ENCODE measurements at places on chromosomes 2 and 18.

DNA sequence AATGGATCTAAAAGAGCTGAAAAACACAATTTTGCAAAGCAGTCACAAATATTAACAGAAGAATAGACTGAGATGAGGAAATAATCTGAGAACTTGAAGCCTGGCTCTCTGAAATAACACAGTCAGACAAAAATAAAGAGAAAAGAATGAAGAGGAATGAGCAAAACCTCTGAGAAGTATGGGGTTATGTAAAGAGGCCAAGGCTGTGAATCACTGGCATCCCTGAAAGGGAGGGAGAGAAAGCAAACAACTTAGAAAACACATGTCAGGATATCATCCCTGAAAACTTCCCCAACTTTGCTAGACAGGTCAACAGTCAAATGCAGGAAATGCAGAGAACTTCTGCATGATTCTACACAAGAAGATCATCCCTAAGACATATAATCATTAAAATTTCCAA is 73.5 kb upstream of the LHCGR start:
- no peak for DNase-seq

DNA sequence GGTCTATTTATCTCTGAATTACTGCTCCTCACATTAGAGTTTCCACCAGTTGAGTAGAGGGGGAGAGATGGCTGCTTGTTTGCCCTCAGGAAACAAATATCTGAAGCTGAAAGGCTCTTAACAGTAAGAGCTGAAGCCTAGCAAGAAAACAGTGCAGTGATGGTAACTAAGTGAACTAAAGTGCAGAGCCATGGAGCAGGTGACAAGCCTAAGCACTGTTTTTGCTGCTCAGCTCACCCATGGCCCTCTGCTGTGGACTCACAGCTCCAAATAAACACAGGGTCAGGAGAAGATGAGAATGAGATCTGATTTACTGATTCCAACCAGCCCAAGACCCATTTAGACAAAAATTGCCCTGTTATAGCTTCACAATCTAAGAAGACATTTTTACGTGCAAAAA is 118.4 kb downstream of the ETAA1 start:
- DNase-seq, result no peak

- no peak for DNase-seq
Observed at GRCh38 chr2:187165936-187166610, 282.0 kb downstream of the CALCRL start.

DNA sequence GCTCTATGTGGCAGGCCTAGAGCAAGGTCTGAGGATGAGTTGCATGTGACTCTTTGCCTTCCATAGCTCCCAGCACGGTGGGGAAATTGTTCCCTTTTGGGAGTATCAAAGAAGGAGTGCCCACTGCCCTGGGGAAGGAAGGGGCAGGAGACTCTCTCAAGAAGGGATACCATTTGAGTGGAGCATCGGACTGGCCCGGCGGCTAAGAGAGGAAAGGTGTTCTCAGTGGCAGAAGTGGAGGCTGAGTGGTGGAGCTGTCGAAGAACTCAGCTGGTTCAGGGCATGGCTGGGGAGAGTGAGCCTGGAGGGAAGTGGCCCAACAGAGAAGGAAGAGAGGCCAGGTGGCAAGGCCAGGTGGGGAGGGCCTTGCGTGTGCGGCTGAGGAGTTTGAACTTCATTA is 235.2 kb downstream of the DYSF start:
- no peak for DNase-seq

DNA sequence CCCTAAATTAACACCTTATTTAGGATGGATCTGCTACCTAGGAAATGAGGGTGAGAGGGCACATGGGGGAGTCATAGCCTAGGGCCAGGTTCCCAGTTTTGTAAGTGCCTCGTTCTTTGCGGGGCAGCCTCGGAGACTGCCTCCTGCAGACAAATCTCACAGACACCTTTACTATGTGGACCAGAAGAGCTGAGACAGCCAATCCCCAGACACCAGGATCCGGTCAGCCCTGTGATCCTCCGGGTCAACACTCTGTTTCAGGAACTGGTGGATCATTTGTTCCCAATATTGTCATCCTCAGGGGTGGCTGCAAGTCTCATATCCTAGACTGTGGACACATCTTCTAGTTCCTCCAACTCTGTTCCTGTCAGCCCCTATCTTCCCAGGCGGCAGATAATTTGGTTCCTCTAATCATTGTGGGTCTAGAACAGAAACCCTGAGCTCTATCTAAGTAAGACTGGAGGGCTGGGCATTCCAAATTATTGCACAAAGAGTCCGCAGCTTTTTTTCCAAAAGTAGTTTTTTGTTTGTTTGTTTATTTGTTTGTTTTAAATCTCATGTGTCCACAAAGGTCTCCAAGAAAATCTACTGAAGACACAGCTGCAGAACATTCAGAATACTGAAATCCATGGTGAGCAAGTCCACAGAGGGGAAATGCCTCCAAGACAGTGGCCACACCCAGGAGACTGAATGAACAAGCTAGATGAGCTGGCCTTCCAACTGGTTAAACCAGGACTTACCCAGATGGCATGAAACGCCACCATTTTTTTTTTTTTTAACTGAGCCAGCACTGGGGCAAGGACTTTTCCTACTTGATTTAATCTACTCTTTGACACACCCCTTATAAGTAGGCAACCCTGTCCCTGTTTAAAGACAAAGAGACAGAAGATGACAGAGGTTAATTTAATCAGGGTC is 6.2 kb upstream of the GDF7 start:
- DNase-seq, result peak; percentile 18

Measured in renal cortical epithelial cell (primary cell).